ENCODE measurements at places on chromosomes 11 and 22. TPM values are rescaled to one million over a fixed set of nuclear protein-coding genes. Genes with fewer than 3 reads are reported as not detected.

Gene EHF
- 0.85 TPM for polyA plus RNA-seq

Gene ACR
- 0.14 TPM for polyA plus RNA-seq

Gene PIWIL4
- polyA plus RNA-seq: 0.28 TPM

Gene RIMBP3B
- polyA plus RNA-seq: not detected

Gene CRYBB2
- polyA plus RNA-seq: 0.10 TPM

Gene KRTAP5-10
- polyA plus RNA-seq: not detected

Gene FAM118B
- polyA plus RNA-seq: 3.7 TPM

Gene SUSD2
- 2.5 TPM for polyA plus RNA-seq

Gene LMO2
- 1.5 TPM for polyA plus RNA-seq

Gene IGSF22
- polyA plus RNA-seq: 0.26 TPM

Gene PLXNB2
- 60.1 TPM for polyA plus RNA-seq

Gene ZBTB16
- 50.4 TPM for polyA plus RNA-seq

All from liver (tissue), 10 donors.